ENCODE measurements at places on chromosomes 2 and 18.

GRCh38 chr2:188119112-188119838, 172.4 kb upstream of the GULP1 start:
- no peak for DNase-seq

DNA sequence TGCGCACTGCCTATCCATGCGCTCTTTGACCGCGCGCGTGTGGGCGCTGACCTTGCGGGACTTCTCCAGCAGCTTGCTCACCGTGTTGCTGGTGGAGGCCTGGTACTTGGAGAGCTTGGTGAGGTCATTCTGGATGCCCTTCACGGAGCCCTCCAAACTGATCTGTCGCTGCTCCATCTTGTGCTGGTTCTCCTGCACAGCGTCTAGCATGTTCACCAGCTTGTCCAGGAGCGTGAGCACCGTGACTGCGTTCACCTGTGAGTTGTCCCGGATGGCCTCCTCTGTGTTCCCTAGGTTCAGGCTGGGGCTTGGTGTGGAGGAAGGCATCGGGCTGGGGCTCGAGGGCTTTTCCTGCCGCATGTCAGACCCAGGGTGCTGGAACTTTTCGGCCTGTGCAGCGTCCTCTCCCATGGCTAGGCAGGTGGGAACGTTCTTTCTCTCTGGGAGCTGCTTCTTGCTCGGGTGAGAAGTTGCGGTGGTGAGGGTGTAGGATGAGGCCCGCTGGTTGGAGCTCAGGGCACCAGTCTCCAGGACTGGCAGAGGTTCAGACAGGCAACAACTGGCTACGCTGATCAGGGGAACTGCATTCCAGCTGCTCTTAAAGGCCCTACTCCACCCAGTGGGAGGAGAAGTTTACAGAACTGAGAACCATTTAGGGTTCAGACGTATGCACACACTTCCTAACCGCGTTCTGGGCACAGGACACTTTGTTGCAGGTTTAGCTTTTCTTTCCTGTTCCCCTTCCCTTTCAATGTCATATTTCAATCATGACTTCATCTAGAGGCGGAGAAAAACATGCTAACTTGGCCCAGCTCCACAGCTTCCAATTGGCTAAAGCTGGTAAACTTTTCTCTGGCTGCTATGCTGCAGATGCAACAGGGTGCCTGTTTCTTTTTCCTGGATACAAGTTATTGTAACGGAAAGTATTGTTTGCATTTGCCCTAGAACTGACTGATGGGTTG, at the start of gene CAVIN2:
CAVIN2 (minus strand) TSS at position 574 of the 962 bp plus-strand sequence; CDS start at position 411, 163 bp downstream.
- no peak for DNase-seq

DNA sequence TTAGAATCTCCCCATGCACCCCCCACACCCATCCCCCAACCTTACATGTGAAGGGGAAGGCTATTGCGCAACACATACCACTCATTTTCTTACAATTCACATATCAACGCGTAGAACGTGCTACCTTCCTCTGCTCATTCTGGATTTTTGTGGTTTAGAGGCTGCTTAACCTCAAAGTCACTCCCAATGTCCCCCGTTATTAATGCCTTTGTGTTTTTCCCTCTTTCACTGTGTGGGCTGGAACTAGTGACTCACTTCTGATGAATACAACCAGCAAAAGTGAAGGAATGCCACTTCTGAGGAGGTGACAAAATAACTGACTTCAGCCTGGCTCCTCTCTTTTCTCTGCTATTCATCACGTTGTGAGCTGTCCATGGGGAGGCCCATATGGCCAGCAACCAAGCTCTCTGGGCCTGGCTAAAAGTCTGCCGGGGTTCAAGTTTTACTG, 342.5 kb upstream of the NXPH2 start:
- DNase-seq = no peak

DNA sequence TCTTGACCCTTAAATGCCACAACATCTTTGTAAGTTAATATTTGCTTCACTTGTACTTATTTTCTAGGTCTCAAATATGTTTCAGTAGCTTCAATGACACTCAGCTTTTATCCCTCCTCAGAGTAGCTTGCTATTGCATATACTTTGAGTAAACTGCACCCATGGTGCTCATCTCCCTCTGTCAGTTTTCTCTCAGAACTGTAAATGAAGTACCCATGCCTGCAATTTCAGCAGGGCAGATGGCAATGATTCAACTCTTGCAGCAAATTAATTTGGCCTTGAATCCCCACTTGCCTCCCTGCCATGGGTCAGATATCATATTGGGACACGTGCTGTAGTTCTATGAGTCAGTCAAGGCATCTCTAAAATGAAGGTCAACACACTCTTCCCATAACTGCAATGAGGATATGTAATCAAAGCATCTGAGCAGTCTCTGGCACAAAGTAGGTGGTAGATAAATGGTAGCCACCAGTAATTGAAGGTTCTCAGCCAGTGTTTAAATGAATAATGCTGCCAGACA, 225.8 kb downstream of the PIEZO2 start:
- DNase-seq = no peak

GRCh38 chr2:222804351-222804750, 56.5 kb upstream of the ACSL3 start:
- DNase-seq = no peak

DNA sequence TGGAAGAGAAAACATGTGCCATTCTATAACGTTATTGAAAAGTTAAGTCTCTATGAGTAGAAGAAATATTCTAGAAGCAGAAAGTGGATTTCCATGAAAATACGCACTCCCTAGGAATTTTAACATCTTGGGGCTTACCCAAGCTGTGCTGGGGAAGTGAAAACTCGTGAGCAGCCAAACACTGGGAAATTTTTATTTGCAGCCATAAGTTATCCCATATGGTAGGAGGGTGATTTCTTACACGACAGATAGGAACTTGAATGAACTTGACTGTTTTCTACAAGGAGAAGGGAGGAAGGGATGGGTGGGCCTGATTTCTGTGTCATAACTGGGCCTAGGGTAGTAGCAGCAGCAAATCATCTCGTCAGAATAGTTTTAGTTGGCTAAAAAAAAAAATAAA, 272.6 kb downstream of the ETAA1 start:
- DNase-seq = no peak

- DNase-seq = no peak
Measured at GRCh38 chr2:107411267-107411666, 415.4 kb upstream of the RGPD4 start.

GRCh38 chr2:97982621-97983020, 13.1 kb downstream of the TMEM131 start:
- no peak for DNase-seq

- no peak for DNase-seq
Measured at GRCh38 chr2:184472481-184472880, 125.8 kb upstream of the ZNF804A start.

Data from esophagus squamous epithelium (tissue), 5 donors.